ENCODE measurements at places on chromosomes 1 and 21. TPM values are rescaled to one million over a fixed set of nuclear protein-coding genes. Genes with fewer than 3 reads are reported as not detected.

EYA3 gene
- 29.5 TPM for total RNA-seq

RPRD2 gene
- 35.0 TPM for total RNA-seq

ELK4 gene
- total RNA-seq = 80.6 TPM

PAX7 gene
- total RNA-seq = not detected

S100A1 gene
- total RNA-seq = not detected

E2F2 gene
- 93.4 TPM for total RNA-seq

KCNJ6 gene
- not detected for total RNA-seq

LMX1A gene
- not detected for total RNA-seq

KPRP gene
- not detected for total RNA-seq

DNA sequence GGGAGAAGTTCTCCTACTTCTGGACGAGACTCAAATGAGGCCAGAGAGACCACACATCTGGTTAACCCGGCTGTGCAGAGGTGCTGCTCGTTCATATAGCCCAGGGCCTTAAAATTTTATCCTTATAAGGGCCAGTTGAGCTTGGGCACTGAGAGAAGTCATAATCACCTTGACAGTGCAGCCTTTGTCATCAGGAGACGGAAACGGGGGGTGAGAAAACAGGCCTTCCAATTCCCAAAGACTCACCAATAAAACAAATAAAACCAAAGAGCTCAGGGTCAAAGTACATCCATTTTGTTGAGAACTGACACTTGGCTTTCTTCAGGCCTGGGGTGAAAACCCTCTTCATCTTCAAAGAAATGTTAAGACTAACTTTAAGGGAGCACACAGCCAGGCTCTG lies 167.1 kb downstream of the TGFBR3 start:
- H3K27me3 ChIP-seq = no peaks in the 10 kb centered on the region
- DNase-seq = no peak
- H3K4me1 ChIP-seq = no peaks in the 10 kb centered on the region
- H3K4me3 ChIP-seq = no peak overlapping the region
- peaks cover 79% of the 10 kb centered on the region for H3K36me3 ChIP-seq

DNA sequence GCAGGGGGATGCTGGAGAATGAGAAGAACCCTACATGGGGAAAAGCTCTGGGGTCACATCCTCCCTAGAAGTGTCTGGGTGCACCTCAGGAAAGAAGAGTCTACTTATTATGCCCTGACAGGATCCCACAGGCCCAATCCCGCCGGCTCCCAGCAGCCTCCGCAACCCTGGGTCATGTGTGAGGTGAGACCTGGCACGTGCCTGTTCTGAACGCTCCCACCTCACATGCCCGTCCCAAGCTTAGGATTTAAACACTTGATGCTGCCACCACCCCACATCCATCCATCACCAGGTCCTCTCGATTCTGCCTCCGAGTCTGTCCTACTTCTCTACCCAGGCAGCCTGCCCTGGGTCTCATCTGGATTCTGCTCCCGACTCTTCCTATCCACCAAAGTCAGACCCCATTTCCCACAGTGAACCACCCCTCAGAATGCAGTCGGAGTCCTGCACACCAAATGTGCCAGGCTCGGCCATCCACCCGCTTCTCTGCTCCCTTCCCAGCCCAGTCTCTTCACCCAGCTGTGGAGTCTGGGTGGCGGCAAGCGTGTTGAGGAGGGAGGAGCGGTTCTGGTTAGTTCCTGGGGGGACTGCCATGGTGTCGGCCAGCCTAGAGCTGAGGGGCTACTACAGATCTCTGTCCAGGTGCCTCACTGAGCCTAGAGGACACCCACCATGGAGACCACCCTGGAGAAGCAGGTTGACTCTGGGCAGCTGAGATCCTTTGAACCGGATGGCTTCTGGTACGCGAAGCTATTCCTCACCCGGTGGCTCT lies 23.9 kb downstream of the SLC2A1 start:
- H3K4me3 ChIP-seq = no peak overlapping the region
- H3K4me1 ChIP-seq = peaks cover 99% of the 10 kb centered on the region
- H3K36me3 ChIP-seq = peaks cover 84% of the 10 kb centered on the region
- no peaks in the 10 kb centered on the region for H3K27me3 ChIP-seq
- peak overlapping the region; percentile 94 for H3K27ac ChIP-seq

DNA sequence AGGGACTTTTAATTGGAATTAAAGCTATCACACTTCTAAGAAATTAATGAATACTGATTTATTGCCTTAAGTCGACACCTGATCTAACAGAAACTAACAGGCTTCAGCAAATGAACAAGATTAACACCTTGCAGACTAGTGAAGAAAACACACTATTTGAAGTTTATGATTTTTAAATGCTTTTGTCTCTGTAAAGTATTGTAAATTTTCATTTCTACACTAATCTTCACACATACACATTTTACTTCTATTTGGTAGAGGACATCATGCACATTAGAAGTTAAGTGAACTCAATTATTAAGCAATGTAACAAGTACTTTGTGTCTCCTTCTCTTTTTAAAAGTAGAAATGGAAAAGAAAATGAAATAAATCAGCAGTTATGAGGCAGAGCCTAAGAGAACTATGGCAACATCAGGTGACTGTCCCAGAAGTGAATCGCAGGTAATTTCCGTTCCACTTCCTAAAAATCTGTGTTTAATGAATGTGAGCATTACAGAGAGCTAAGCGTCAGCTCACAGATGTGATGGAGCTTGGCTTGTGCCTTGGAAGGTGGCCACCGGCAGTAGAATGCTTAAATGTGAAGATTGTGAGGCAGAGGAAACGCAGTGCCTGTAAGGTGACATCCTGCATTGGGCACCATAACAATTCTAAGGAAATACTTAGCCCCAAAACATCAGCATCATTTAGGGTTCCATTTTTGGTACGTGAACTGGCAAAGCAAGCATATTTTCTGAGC lies 1.2 kb downstream of the PRMT2 start:
- no peak for DNase-seq
- H3K4me1 ChIP-seq = peaks cover 61% of the 10 kb centered on the region
- no peaks in the 10 kb centered on the region for H3K27me3 ChIP-seq
- H3K36me3 ChIP-seq = peaks cover 42% of the 10 kb centered on the region
- H3K4me3 ChIP-seq = peak overlapping the region; percentile 89
- peak overlapping the region; percentile 83 for H3K27ac ChIP-seq

GRCh38 chr1:205141236-205142101 lies 19.7 kb upstream of the RBBP5 start:
- H3K27me3 ChIP-seq = no peaks in the 10 kb centered on the region
- peak; percentile 80 for DNase-seq
- H3K4me1 ChIP-seq = peaks cover 4% of the 10 kb centered on the region
- peaks cover 5% of the 10 kb centered on the region for H3K36me3 ChIP-seq

- peaks cover 2% of the 10 kb centered on the region for H3K27me3 ChIP-seq
- no peak for DNase-seq
- H3K4me3 ChIP-seq = no peak overlapping the region
- peaks cover 2% of the 10 kb centered on the region for H3K4me1 ChIP-seq
Observed at GRCh38 chr1:13666317-13666716, 33.7 kb upstream of the PRDM2 start.

DNA sequence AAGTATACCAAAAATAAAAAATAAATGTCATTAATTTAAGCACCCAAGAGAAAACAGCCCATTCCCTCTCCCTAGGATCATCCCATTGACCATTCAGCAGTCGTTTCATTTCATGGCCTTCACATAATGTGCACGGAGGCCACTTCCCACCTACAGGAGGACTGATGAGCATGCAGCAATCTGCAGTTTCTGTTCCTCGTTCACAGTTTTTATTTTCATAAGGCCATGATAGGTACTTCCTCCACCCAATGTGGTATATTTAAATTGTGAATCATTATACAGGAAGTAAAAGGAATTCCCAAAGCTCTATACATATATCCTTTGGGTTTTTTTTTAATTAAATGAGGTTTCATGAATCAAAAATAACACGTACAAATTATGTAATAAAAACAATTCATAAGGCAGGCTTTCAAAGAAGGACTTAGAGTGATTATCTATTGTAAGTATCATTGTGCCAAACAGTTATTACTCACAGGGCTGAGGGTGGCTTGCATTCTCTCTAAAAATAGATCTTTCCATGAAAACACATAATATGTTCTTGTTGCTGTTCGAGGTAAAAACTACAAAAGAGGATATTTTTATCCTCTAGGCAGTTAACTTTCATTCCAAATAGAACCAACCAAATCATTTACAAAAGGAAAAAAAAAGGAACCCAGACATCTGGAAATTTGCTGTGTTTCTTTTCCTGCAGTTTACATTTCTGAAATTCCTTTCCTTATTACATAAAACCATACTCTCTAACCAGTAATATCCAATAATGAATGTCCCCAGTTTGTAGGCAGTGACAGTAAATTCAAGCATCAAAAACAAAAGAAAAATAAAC lies 27.5 kb upstream of the SLC44A3 start:
- peaks cover 20% of the 10 kb centered on the region for H3K4me1 ChIP-seq
- H3K4me3 ChIP-seq = no peak overlapping the region
- no peak overlapping the region for H3K27ac ChIP-seq
- H3K36me3 ChIP-seq = no peaks in the 10 kb centered on the region
- H3K27me3 ChIP-seq = peaks cover 9% of the 10 kb centered on the region

DNA sequence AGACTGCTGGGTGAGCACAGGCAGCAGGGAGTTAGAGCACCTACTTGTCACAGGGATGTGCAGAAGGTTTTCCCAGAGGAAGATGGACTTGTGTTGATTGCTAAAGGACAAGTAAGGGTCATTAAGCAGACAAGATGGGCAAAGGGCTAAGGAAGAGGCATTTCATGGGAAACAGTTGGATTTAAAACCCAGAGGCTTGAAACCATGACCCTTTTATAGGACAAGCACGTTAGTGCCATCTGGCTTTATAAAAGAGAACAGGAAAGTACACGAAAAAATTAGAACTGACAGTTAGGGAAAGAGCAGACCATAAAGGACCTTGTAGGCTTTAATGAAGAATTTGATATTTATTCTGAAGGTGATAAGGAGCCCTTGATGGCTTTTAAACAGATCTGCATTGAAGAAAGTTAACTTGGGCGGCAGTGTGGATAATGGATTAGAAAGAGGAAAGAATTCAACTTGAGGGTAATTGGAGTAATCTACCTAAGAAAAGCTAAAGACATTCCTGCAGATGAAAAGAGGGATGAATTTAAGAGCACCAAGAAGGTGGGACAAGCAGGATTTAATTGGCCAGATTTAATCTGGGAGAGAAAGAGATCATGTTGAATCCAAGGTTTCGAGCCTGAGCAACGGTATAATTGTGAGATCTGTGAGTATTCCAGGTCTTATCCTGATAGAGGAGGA lies 68.6 kb downstream of the ZC3H11B start:
- H3K27me3 ChIP-seq = no peaks in the 10 kb centered on the region
- H3K4me1 ChIP-seq = no peaks in the 10 kb centered on the region
- no peak for DNase-seq
- no peak overlapping the region for H3K4me3 ChIP-seq
- H3K36me3 ChIP-seq = no peaks in the 10 kb centered on the region

- no peak overlapping the region for H3K4me3 ChIP-seq
- H3K27me3 ChIP-seq = peaks cover 15% of the 10 kb centered on the region
- no peak for DNase-seq
- H3K36me3 ChIP-seq = no peaks in the 10 kb centered on the region
Observed at GRCh38 chr1:157540852-157541251, 11.5 kb downstream of the FCRL5 start.

- H3K36me3 ChIP-seq = peaks cover 12% of the 10 kb centered on the region
- H3K4me1 ChIP-seq = no peaks in the 10 kb centered on the region
- no peaks in the 10 kb centered on the region for H3K27me3 ChIP-seq
- no peak overlapping the region for H3K4me3 ChIP-seq
- no peak for DNase-seq
- H3K27ac ChIP-seq = no peak overlapping the region
Observed at GRCh38 chr1:89927478-89927877, 67.4 kb upstream of the ZNF326 start.

DNA sequence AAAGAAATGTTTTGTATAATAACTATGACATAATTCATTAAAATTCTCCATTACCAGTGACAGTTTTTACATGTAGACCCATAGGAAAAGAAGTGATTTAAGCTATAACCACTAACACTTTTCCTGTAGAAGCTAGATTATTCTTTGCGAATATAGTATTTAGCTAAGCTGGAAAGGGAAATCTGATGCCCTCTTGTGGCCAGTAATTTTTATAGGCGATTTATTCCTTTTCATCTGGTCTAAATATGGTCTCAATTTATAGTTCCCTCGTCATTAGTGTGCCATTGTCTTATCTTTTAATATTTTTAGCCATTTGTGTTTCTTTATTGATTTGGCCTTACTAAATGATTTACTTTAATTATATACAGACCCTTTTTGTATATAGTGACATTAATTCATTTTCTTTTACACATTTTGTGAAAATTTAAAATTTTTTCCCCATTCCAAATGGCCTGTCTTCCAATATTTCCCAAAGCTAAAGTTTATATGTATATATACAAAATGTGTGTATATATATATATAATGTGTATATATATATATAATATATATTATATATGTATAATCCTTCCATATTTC lies 26.7 kb downstream of the BTG3 start:
- H3K36me3 ChIP-seq = peaks cover 6% of the 10 kb centered on the region
- DNase-seq = no peak
- no peak overlapping the region for H3K4me3 ChIP-seq
- no peak overlapping the region for H3K27ac ChIP-seq
- no peaks in the 10 kb centered on the region for H3K4me1 ChIP-seq
- H3K27me3 ChIP-seq = no peaks in the 10 kb centered on the region

- peaks cover 19% of the 10 kb centered on the region for H3K27me3 ChIP-seq
- DNase-seq = no peak
- H3K27ac ChIP-seq = no peak overlapping the region
Observed at GRCh38 chr1:180131510-180131909, 23.2 kb upstream of the QSOX1 start.

DNA sequence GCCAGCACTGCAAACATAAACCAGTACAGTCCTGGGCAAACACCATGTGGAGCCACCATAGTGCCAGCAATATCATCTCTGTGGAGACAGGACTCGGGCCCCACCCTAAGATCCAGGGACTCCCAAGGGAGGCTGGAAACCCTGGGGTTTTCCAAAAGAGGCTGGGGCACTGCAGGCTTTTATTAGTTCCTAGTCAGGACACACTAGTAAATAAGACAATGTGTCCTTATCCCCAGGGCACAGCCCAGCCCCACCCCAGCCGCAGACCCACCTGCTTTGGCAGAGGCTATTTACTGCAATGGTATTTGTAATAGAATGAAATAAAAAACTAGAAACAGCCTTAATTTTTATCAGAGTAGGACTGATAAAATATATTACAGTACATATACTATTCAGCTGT lies 486 bp upstream of the GJB3 start:
- H3K27ac ChIP-seq = no peak overlapping the region
- H3K27me3 ChIP-seq = peaks cover 52% of the 10 kb centered on the region
- no peak for DNase-seq
- no peak overlapping the region for H3K4me3 ChIP-seq

DNA sequence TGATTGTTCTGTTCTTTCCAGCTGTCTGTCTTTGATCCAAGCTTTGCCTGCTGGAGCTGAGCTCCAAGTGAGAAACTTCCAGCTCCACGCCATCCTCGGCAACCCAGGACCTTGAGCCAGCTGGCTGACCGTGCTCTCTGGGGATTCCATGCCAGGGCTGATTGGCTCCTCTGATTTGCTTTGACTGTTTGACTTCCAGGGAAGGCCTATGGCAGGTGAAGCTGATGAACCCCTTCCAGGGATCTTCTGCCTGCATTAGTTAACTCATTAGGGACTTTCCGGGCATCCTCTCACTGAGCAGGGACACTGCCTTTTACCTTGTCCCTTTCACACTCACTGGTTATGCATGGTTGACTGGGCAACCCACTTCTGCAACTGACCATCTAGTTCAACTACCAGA lies 406.1 kb downstream of the RPS6KC1 start:
- H3K27ac ChIP-seq = no peak overlapping the region
- H3K27me3 ChIP-seq = peaks cover 2% of the 10 kb centered on the region
- no peak for DNase-seq
- H3K4me3 ChIP-seq = no peak overlapping the region

Measured in activated CD4-positive, alpha-beta memory T cell treated with anti-CD3 and anti-CD28 coated beads, Interleukin-2, amount 10 ng/mL, durations not matched to agents 7 days and 5 days (primary cell).